ENCODE measurements at places on chromosomes 2 and 18.

GRCh38 chr2:167212014-167212648 is 323.9 kb downstream of the XIRP2 start:
- no peak for DNase-seq

- no peak for DNase-seq
These were observed 17.0 kb downstream of the LRRFIP1 start for GRCh38 chr2:237644381-237644703.

DNA sequence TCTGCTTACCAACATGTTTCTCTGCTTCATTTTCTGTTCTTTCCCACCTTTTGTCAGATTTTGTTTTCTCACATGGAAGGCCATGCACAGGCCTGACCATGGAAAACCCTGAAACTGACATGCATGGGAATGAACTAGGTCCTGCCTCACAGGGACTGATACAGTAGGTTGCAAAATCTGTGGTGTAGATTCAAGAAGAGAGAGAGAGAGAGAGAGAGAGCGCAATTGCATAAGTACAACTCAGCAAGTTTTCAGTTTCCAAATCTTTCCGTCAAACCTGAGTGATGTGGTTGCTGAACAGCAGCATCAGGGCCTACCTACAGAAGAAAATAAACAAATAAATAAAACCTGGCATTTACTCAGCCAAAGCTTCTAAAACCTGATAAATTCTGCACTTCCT is 87.5 kb upstream of the RNF152 start:
- DNase-seq = no peak

GRCh38 chr2:98299211-98299905 is 46.9 kb upstream of the CNGA3 start:
- DNase-seq = no peak

GRCh38 chr2:163751696-163752095 is 15.9 kb upstream of the FIGN start:
- no peak for DNase-seq

DNA sequence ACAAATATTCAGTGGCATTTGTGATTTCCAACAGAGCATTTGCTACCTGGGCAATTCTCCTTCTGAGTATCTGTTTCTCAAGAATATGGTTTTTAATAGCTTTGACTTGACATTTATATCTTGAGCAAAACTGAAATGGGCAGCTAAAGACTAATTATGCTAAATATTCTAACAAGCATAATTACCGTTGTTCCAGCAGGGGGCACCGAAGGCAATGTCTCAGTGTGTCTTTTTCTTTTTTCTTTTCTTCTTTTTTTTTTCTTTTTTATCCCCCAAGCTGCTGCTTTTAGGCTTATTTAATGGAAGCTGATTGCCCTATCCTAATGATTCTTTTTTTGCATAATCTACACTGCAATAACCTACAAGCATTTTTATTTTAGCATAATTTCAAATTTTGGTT is 138.9 kb upstream of the NABP1 start:
- DNase-seq = no peak

GRCh38 chr2:220585241-220585640 is 957.8 kb downstream of the SLC4A3 start:
- DNase-seq = no peak

- no peak for DNase-seq
These were observed 130.8 kb upstream of the ID2 start for GRCh38 chr2:8550937-8551621.

DNA sequence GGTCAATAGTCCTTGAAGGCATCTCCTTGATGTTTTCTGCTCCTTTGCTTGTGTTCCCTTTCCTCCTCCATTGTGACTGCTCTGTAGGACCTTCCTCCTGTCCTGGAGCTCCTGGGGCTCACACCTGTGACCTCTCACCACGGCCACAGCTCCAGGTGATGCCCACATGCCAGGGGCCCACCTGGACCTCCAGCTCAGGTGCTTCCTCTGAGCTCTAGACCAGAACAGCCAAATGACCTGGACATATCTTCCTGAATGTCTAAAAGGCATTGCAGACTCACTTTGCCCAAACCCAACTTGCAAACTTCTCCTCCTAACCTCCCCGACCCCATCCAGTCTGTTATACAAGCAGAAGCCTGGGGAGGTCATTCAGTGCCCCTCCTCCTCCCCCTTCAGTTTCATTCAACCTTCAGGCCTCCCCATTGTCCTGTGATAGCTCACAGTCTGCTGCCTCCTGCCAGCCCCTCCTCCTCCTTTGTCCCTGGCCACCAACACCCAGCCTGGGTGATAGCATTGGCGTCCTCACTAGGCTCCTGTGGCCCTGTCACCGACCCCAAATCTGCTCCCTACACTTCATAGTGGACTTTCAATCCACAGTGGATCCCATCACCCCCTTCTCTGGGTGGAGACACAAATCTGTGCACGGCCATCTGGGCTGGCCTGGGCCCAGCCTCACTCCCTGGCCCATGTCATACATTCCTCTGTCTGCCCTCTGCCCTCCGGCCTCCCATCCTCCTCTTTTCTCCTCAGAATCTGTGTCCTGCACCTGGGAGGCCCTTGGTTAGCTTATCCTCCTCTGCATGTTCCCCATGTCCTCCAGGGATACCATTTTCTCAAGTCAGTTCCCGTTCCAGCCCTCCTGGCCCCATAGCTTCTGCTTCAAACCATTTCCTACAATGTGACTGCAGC is 310.4 kb upstream of the HDAC4 start:
- DNase-seq = no peak

GRCh38 chr2:153668923-153669322 is 190.4 kb upstream of the RPRM start:
- no peak for DNase-seq

DNA sequence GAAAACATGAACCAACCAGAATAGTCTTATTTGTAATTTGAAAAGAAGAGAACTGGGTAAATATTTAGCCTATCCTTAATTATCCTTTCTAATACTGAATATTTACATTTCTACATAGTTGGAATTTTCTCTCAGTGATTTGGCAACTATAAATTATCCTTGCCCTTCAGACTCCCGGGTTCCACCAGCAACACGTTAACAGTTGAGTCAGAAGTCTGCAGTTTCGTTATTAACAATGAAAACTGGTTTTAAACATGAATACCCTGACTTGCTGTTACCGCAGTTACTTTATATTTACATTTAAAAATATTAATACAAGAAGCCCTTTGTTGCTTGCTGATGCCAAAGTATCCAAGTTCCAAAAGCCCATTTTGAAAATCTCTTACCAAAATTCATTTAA is 673.0 kb downstream of the ARHGAP15 start:
- DNase-seq = no peak

GRCh38 chr2:204972606-204973336 is 427.5 kb downstream of the PARD3B start:
- no peak for DNase-seq

DNA sequence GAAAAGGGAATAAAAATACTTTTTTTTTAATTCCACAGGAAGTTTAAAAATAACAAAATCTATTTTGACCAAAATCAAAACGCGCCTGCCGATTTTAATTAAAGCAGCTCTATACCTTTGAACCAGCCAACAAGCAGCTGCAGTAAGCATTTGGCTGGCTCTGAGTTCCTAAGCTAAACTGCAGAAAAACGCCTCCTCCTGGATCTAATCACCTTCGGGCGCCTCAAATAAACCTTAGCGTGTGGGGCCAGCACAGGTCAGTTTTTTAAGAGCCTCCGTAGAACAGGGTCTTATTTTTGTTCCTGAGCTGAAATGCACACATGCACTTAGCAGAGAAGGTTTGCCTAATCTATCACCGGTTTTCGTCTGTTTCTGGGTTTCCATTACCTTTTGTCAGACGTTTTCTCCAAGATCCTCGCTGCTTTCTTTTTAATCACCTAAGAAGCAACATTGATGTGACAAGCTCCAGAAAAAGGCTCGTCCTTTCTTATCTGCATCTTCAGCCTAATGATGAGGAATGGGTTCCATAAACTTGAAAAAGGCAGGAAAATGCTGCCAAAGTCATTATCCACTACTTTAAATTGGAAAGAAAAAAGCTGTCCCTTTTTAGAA is 64.7 kb upstream of the HNRNPA3 start:
- DNase-seq = no peak

DNA sequence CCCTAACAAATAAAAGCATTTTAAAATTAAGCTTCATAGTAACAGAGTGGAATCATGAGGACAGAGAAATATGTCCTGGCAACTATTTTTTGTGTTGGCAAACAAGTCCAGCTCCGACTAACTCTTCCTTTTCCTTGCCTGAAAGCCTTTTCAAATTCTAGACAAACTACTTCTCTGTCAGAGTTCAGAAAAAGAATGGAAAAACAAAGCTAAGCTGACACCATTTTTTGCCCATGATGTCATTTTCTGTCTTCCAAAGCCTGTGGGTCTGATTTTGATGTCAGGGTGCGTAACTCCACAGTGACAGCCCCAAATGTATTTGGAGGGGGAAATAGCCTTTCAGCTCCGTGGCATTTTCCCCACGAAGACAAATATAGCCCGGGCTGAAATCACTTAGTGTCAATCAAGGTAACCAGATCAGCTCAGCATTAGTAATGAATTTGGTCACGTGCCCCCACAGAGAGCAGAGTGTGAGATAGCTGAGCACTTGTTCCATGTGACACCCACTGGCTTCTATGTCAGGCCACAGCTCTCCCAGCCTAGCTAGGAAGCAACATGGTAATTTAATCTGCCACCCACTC is 233.0 kb upstream of the SIX2 start:
- no peak for DNase-seq

DNA sequence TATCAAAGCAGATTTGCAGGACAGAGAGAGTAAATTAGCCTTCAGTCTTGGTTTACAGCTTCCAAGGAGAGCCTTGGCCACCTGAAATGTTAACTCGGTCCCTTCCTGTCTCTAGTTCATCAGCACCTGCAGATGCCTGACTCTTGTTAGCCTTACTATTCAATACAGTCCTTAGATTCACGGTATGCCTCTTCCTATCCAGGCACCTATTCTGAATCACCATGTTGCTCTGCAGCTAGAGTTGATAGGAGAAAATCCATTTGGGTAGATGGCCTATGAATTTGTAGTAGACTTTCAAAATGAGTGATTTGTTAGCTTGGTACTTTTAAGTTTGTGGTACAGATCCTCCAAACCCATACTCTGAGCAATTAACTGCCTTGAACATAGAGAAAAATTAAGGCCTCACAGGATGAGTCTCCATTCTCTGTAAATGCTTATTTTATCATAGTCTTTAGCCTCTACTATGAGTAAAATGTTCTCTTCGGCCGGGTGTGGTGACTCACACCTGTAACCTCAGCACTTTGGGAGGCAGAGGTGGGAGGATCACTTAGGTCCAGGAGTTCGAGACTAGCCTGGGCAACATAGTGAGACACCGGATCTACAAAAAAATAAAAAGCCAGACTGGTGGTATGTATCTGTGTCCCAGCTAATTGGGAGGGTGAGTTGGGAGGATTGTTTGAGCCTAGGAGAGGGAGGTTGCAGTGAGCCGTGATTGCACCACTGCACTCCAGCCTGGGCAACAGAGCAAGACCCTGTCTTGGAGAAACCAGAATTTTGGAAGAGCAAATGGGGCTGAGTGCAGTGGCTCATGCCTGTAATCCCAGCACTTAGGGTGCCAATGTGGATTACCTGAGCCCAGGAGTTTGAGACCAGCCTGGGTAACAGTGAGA is 32.9 kb downstream of the PTCD3 start:
- no peak for DNase-seq

GRCh38 chr18:9115984-9116383 is 13.5 kb downstream of the NDUFV2 start:
- DNase-seq = no peak

DNA sequence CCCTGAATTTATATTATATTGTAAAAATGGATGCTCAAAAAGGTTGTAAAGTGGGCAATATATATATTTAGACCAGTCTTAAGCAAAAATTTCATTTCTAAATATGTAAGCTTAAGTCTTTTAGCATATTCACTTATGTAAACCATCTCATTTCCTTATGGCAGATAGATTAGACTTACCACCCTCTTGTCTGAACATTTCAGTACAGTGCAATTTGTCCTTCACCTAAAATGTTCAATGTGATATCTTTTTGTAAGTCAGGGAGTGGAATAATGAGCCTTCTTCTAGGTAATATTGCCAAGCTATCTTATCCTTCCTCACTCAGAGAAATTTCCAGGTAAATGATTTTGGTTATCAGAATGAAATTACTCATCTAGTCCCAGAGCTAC is 92.3 kb downstream of the KLF7 start:
- DNase-seq = no peak

- no peak for DNase-seq
These were observed 841.0 kb downstream of the RNF144A start for GRCh38 chr2:7758073-7758759.

DNA sequence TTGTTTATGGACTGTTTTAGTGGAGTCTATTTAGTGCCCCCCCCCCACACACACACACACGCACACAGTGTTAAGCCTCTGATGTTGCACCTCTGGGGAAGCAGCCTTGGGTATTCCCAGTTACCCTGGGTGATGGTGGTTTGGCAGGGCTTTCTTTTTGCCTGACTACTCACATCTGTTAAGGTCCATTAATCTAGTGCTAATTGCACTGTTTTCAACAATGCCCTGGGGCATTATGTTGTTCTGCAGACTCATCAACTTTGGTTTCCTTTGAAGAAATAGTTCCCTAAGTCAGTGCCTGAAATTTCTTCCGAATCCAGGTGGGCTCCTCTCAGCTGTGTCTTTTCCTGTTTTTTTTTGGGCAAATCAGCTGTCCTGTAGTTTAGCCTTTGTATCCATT is 34.7 kb downstream of the SPOPL start:
- no peak for DNase-seq

DNA sequence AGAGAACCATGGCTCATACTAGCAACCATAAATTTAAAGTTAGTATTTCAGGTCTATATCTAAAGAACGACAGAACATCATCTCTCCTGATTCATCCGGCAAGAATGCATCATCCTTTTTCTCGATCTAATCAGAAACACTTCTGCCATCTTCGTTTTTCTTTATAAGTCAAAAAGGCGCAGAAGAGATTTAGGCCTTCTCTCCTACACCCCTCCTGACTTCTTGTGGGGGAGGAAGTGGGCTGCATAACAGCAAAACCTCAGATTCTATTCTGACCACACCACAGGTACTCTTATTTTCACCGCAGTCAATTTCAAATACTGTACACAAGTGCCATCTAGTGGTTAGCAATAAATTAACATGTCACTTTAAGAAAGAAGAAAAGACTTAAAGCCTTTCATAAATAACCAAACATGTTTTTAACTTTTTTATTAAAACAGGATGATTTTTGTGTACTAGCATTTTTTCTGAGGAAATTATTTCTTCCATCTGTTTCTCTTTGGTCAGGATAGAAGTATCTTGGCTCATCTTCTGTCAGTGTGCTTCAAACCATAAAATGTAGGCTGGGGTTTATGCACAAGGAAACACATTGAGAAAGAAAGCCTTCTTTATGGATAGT is 48.4 kb upstream of the PIK3C3 start:
- DNase-seq = no peak

DNA sequence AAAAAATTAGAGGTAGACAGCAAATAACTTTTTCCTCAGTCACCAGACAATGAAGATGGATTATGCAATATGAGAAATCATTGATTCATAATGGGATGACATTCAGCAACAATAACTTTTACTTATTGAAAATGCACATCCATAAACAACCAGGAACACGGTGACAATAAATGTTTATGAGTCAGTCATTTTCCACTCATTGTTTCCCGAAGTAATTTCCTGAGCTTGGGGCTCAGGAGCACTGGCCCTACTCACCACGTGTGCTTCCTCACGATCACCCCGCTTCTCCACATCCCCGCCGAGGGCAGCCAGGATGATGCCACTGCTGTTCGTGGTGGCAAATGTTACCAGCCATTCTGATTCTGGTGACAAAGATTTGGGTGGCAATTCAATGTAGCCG is 156.3 kb downstream of the LAMA1 start:
- DNase-seq = no peak

- no peak for DNase-seq
These were observed 643.1 kb downstream of the CNTNAP5 start for GRCh38 chr2:124668161-124668560.

- DNase-seq = no peak
These were observed 86.3 kb upstream of the PELI1 start for GRCh38 chr2:64230540-64230939.
